Activated CD8-positive, alpha-beta memory T cell treated with anti-CD3 and anti-CD28 coated beads for 1 hour (primary cell): ENCODE measurements at places on chromosomes 3 and 15.

GRCh38 chr3:125357032-125357658 is 18.0 kb downstream of the ZNF148 start:
- no peak for DNase-seq

DNA sequence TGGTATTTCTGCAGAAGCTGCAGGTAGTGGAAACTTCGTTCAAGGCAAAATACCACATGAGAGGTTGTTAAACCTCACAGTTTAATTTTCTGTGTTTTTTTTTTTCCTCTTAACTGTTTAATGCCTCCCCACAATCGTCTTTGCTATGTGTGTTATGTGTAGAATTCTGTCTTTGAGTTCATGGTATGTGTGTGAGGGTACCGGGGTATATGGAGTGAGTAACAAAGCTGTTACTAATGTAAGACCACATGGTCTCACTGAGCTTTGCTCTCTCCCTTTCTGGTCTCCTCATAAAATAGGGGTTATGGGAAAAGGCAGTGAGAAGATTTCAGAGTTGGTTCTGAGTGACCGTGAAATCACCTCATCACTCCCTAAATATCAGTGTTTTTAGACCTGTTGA is 143.6 kb downstream of the USP13 start:
- DNase-seq: no peak

- DNase-seq: no peak
These were observed 15.5 kb downstream of the CCR5 start for GRCh38 chr3:46386205-46386604.

- DNase-seq: no peak
These were observed 28.8 kb upstream of the CACNA2D2 start for GRCh38 chr3:50532062-50532705.

- DNase-seq: no peak
These were observed 67.1 kb downstream of the OXSM start for GRCh38 chr3:25856902-25857518.

- no peak for DNase-seq
These were observed 76.0 kb downstream of the SRGAP3 start for GRCh38 chr3:9173445-9173844.

DNA sequence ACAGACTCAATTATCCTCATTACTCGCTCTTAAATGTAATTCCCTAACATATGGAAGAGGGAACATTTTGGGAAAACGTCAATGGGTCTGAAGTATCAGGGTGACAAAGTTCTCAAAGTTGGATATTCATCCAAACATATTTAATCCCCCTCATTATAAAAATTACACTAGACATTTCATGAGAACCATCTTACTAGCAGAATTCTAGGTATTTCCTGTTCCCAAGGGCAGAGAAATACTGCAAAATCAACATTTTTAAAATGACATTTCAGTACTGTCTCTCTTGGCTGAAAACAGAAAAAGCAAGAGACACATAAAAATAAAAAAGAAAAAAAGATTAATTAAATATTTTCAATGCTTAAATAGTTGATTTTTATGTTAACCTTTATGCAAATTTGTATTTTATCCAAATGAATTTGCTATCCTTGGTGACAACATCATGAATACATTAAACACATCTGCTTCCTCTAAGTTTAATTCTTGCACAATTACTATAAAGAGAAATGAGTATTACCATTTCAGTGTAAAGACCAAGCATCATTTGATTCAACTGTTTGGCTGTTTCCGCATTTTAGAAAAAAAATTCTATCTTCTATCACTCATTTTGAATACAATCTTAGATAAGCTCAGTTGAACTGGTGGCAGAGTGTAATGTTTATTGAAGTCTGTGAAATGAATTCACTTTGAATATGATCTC is 114.8 kb upstream of the COL8A1 start:
- no peak for DNase-seq

GRCh38 chr3:169780742-169781141 is 7.5 kb downstream of the MYNN start:
- no peak for DNase-seq

DNA sequence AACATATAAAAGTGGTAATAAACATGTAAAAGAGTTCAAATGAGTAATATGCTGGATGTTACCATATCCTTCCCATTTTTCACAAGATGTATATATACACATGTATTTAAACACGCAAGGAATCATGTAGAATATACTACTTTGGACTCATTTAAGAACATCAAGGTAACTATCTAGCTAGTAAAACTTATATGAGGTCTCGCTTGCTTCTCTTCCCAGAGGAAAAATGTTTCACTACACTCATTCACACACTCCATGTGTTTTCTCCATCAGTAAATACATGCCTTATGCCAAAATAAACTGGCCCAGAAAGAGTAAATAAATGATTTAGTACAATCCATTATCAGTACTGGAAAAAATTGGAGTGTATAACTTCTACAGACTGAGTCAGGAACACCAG is 229.2 kb upstream of the MME start:
- no peak for DNase-seq

DNA sequence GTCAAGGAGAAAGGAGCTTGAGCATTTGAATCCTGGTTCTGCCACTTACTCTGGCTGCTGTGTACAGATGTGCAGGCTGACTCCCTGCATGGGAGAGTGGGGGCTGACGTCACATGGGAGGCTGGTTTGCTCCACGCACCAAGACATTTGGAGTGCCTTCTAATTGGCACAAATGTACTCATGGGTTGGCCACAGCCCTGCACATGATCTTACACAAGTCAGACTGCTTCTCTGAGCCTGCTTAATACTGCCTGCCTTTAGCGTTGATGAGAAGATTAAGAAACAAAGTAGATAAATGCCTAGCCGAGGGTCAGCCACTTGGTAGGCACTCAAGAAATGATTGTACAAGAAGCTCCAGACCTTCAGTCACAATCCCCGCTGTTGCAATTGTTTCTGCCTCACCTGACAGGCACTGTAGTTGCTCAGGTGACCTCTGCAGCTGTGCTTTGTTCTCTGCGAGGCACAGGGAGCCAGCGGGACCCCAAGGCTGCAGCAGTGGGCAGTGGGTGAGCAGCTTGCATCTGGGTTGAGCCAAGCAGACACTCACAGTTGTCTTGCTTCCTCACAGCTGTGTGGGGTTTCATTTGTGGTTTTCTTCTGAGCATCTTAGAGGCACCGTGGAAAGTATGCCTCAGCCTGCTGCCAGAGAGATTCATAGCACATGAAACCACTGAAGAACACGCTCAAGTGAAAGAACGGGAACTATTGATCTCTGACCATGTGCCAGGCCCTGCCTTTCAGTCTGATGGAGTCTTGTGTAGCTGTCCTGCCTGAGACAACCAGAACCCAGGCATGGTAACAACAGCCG is 33.1 kb downstream of the GRK7 start:
- peak; percentile 35 for DNase-seq

DNA sequence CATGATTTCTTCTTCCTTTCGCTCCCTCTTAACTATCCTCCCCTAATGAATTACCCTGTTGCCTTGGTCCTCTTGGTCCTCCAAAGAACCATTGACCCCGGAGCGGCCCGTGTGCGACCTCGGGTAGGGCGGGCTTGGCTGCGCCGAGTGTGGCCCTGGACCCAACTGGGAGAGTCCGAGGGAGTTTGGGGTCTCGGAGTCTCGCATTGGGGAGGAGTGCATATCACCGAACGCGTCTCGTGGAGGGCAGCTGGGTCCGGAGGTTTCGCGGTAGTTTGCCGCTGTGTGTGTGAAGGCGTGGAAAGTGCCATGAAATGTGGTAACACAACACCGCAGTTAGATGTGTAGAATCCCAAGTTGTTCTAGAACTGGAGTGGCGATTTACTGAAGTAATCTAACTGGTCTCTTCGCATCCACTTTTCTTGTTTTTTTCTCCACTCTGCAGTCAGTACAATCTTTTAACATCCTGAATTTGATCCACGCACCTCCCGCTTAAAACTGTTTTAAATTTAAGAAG is 363 bp downstream of the GTF2E1 start:
- peak; percentile 6 for DNase-seq

DNA sequence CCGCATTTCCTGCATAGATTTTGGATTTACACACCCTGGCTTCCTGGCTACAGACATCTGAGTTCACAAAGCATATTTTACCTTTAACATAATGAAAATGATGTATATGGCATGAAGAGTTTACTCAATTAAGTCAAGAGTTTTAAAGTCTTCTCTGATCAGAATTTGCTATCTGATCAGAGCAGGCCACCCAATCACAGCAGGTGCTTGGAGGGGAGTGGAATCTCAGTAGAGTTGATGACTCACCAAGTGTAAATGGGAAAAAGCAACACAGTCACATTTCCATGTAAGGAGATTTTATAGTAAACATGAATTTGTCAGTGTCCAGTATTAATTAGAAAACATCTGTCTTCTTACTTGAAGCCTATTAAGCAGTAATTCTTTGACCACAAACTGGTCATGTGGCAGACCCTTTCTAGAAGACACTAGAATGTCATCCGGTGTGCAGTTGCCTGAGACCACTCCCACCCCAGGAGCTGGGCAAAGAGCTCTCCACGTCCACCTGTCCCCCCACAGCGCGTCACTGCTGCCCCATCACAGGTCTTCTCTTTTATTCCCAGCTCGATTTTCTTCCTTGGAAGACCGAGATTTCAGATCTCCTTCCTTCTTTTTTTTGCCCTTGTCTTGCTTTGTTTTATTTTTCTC is 10.8 kb downstream of the MESD start:
- DNase-seq: no peak

- no peak for DNase-seq
These were observed 113.5 kb downstream of the VPS13C start for GRCh38 chr15:61946778-61947177.

GRCh38 chr15:65376767-65377104 is 1.1 kb downstream of the IGDCC3 start:
- no peak for DNase-seq

DNA sequence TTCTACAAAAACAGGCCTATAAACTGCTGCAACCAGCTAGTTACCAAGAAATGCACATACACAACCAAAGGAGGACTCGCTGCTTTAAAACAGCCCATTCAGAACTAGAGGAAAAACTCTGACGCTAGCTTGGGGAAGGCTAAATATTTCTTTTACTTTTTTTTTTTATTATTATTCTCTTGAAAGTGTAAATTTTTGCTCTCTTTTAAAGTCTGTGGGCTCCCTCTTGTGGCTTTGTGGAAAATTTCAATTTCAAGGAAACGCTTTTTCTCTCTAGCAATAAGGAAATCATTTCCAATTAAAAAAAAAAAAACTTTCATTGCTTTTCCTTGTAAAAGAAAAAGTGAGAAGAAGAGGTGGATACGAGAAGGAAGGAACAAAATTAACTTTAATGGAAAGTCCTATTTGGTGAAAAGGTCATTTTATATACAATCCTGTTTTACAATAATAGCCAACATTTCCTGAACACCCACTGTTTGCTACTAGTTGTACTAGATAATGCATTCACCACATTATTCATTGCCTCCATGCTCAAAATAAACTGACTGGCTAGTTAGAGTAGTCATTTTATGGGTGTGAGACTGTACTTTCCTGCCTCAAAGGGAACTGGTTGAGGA is 51.2 kb upstream of the SAMMSON start:
- DNase-seq: no peak

DNA sequence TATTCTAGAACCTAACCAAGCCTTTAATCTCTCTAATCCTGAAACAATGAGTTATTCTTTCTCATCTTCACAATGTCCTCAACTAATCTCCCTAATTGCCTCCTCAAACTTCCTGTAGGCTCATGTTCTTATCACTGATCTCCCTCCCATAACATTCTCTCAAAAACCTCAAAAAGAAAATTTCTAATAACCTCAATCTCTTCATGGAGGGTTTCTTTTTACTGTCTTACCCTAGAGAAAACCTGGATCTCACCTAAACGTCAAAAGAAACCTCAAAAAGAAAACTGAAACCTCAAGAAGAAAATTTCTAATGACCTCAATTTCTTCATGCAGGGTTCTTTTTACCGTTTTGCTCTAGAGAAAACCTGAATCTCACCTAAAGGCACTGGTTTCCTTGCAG is 150.2 kb downstream of the GSK3B start:
- DNase-seq: no peak

GRCh38 chr3:65712140-65712539 is 326.6 kb downstream of the MAGI1 start:
- DNase-seq: no peak

DNA sequence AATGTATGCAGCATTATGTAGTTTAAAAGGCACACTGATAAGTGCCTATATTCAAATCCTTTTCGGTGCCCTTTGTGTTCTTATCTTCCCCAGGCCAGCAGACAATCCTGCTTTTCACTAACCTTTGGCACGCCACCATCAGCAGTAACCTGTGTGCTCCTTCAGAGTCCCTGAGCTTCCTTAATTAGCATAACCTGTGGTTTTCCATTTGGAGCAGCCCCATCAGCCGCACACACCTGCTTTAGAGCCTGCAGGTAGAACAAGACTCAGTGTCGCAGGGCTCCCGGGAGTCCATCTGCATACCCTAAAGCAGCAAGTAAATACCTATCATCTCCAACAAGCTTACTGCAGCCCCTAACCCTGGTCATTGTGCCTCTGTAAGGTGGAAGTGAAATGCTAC is 755.1 kb downstream of the ROBO2 start:
- DNase-seq: no peak

GRCh38 chr3:112607863-112608262 is 33.1 kb downstream of the CCDC80 start:
- no peak for DNase-seq

DNA sequence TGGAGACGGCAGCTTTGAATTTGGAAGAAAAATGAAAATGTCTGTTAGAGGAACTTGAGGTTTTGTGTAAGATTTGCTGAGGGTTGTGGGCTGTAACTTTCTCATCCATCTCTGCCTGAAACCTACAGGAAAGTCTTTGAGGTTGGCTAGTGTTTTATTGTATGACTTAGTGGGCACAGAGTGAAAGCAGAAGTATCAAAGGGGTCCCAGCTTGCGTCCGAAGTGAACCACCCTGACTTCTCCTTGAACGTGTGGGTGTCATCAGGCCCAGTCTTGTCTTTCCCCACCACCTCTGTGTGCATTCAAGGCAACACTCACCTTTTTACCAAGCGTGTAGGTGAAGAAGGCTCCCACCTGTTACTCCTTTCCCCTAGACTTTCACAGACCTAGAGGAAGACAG is 682.1 kb upstream of the CFAP20DC start:
- DNase-seq: no peak

- no peak for DNase-seq
These were observed 26.2 kb upstream of the IL20RB start for GRCh38 chr3:136931606-136932005.

- DNase-seq: no peak
These were observed 158.8 kb downstream of the SSR3 start for GRCh38 chr3:156395961-156396710.
